ENCODE measurements at places on chromosomes 7 and 10.

GRCh38 chr10:10780746-10781145 lies 236.9 kb upstream of the CELF2 start:
- DNase-seq, result no peak

DNA sequence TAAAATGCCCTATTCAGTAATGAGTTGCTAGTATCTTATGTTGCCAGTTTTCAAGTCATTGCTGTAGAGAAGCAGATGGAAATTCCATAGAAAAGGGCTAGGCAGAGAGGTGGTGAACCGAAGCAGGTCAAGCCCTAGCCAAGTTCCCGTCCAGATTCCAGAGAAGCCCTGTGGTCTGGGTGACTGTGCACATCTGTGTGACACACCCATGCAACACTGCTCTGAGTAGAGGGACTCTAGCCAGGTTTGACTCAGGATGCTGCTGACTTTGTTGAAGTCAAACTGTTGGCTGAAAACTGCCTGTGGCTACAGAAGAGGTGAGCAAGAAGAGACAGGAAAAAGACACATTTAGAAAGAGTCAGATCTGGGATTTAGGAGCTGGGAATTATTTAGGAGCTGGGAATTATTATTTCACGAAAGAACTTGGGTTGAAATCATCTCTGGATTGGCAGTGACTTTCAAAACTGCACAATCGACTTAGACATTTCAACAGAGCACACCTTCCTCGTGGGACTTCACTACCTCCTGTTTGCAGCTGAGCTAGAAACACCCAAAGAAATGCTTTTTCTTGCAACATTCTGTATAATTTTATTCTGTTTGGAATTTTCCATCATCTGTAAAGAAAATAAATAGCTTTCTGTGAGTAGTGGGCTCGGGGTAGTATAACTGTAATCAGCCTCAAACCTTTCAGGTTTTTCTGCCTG lies 149.1 kb upstream of the PRKCQ start:
- DNase-seq, result no peak

GRCh38 chr10:74206746-74207145 lies 55.7 kb downstream of the ADK start:
- DNase-seq, result no peak

DNA sequence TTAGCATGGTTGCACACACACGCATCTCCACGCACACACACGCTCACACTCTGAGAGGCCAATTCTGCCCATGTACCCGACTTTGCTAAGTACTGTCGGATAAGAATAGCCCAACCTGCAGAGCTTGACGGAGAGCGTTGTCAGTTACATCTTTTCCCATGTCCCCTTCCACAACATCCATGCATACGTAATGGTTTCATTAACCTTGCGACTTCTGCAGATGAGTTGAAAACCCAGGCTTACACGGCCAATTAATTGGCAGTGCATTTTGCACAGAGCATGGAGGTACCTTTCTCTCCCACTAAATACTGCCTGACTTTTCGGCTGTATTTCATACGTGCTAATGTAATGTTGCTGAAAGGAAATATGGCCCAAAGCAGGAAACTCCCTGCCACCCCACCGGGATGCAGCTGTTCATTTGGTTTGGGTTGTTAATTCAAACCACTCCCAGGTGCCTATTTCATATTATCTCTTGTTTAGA lies 291.2 kb upstream of the HABP2 start:
- DNase-seq, result no peak

DNA sequence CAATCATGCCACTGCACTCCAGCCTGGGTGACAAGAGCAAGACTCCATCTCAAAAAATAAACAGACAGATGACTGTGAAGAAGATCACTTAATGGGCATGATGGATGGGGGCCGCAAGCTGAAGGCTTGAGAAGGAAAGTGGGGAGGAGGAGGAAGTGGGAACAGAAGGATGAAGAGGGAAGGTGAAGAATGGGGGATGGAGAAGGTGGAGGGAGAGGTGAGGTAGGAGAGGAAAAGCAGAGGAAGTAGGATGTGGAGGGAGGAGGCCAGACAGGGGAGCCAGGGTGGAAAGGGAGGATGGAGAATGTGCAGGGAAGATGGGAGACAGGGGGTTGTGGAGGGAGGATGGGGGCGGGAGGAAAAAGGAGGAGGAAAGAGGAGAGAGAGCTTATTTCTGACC lies 68.8 kb downstream of the SVOPL start:
- DNase-seq, result no peak

GRCh38 chr7:4069268-4070095 lies 612.6 kb upstream of the FOXK1 start:
- no peak for DNase-seq
